ENCODE measurements at places on chromosomes 3 and 15.

GRCh38 chr3:69299344-69299743, 86.5 kb downstream of the FRMD4B start:
- DNase-seq: no peak

DNA sequence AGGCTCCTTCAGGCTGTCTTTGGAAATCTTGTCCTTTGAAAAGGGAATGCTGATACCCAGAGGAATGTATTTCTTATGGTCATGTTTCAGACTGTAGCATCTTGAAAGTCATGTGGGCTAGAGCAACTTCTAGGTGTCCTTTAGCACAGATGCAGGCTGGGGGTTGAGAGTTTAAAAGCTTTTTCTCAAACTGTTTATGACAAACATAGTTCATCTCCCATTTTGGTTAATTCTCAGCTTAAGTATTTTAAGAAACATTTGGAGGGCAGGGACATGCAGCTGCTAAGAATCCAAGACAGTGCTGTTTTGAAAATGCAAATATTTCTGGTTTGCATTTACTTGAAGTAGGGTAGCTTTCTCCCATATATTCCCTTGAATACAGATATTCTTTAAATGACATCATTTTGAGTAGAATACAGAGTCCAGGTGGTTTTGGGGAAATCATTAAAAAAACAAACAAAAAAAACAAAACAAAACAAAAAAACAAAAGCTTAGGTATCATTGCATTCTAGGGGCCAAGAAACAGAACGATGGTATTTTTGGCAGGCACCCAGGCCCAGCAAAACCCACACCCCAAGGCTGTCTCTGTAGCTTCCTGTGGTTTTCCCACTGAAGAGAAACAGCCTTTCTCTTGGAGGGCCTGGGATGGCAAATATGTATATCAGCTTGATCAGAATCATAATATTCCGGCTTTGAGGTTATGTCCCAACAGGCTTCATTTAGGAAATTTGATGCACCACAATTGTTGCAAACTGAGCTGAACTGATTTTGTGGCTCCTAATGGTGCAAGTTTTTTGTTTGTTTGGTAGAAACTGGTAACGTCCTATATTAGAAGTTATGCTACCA, 120.0 kb downstream of the ATG7 start:
- no peak for DNase-seq

DNA sequence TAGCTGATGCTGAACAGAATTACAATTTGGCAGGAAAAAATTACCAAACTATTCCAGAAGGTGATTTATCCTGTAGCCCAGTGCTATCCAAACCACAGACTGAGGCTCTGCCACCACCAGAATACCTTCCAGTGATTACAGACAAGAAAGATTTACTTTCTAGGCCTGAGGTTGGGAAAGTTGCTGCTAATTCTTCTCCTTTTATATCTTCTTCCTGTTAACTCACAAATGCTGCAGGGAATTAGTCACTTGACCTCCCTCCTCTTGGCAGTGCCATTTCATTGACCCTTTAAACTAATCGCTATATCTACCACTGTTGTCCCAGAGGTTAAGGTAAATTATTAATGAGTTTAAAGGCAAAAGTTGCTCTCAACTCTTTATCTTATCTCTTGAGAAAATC, 118.4 kb downstream of the CTNNB1 start:
- DNase-seq: no peak

- no peak for DNase-seq
Observed at GRCh38 chr15:76223521-76223920, 87.7 kb downstream of the ETFA start.

DNA sequence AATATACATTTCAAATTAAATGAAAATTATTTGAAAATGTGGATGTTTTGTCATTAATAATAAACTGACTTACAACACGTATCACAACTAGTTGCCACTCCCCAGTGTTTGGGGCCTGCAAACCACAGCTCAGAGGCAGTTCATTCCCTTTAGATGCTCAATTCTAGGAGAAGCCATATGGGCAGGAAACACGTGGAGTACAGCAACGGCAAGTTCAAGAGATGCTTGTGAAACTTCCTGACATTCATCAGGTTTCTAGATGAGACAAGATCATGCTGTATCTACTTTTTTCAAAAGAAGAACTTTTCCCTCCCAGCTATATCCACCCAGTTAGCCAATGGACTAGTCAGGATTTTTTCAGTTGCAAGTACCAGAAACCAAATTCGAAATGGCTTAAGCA, 17.6 kb upstream of the PLA2G4D start:
- DNase-seq: no peak

DNA sequence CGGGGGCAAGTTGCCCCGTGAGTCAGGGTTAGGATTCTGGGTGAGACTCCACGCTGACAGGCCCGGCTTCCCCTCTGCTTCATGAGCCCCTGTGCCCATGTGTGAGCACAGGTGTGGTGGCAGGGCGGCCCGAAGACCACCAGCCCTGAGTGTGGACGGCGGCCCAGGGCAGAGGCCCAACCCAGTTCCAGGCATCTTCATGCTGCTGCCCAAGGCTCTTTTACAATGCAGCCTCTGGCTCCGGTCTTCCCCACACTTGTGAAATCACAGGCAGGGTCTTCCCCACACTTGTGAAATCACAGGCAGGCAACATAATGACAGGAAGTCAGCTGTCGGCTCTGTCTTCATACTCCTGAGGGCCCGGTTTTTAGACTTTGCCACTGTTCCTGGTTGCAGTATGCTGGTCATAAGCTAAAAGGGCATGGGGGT, 78.8 kb downstream of the AAGAB start:
- no peak for DNase-seq

DNA sequence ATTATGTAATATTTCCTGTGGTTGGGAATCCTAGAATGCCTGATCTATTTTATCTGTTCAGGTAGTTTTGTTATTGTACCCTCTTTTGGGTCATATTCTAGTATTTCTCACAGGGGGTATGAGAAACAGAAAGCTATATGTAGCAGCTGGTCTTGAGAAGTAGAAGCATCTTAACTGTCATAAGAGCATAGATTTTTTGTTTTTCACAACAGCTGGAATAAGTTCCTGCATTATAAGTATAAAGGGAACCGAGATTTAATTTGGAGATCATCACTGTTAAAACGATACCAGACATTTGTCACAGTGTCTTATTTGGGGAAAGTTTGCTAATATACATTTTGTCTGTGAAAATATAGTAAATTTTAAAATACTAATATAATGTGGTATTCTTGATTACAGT, 4.8 kb downstream of the RAP2B start:
- DNase-seq: no peak

DNA sequence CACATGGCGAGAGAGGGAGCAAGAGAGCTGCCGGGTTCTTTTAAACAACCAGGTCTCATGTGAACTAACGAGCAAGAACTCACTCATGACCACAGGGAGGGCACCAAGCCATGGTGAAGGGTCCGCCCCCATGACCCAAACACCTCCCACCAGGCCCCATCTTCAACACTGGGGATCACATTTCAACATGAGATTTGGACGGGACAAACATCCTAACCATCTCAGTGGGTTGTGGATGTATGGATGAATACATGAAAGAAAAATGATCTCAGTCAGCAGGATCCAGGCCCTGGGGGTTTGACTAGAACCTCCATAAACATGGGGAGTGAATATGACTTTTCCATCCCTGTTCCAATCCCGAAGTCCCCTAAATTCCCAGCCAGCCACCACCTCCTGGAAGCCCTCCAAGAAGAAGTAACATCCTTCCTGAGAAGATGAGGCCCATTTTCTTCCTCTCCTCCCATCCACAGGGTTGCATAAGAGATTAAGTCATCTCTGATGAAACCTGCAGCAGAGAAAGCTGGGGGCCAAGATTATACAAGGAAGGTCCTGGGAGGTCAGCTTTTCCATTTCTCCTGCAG, 9.5 kb downstream of the CAV3 start:
- no peak for DNase-seq

DNA sequence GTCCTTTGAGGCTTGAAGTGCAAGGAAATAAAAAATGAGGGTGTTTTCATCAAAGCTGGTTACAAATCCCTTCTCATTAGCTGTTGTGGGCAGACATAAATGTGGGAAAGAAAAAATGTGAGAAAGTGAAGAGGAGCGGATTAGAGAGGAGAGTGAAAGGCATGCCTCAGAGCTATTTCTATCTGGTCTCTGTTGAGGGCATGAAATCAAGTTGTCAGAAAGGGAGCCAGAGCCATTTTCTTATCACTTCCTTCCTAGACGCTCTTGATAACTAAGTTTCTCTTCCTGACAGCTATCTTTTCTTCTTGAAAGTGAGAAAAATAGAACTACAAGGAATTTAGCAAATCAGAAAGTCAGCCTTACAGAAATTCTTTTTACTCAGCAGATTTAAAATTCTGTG, 20.8 kb upstream of the CAPN3 start:
- DNase-seq: no peak

- no peak for DNase-seq
Observed at GRCh38 chr3:149619136-149619535, 38.7 kb downstream of the WWTR1 start.

DNA sequence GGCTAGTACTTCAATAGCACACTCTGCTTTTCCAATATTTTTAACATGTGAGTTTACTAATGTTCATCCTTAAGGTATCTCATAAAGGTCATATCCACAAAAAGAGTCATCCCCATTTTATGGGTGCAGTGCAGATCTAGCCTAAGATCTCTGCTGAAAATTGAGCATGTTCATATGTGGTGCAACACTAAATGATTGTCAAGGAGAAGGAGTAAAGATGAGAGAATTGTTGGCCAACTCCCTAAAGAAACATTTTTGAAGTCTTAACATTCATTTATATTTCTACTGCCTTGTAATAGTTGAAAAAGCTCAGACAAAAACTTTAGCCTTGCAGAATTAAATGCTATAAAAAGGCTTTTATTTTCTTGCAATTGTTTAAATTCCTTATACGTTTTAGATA, 1159.6 kb downstream of the TBL1XR1 start:
- no peak for DNase-seq

DNA sequence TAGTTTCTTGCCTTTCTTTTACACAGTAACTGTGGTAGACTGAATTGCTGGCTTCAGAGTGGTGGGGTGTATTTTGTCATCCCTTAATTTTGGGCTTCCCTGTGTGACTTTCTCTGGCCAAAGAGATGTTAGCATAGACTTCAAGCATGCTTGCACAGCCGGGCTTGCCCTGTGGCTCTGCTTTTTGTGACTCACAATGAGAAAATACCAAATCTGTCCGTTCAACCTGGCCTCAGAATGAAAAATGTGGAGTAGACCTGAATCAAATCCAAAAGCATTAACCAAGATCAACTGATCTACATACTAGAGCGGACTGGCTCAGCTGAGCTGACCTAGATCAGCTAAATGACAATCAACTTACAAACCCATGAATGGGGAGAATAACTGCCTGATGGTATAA, 51.4 kb downstream of the PLAAT1 start:
- no peak for DNase-seq

- DNase-seq: no peak
Observed at GRCh38 chr3:42351207-42351606, 59.2 kb downstream of the LYZL4 start.

- no peak for DNase-seq
Observed at GRCh38 chr15:57012556-57012955, 94.1 kb downstream of the TCF12 start.

DNA sequence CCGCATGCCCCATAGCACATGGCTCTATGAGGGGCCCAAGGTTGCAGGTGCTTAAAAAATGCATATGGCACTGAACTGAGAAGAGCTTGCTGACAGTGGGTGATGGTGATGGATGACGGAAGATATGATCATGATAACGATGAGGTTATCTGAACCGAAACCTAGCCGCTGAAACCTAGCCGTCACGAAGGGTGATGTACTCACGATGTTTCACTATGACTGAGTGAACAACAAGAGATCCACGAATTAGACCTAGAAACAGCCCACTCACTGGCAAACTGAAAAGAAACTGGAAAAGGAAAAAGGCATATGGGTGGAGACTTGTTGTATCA, 57.6 kb upstream of the BCL6 start:
- peak; percentile 52 for DNase-seq

DNA sequence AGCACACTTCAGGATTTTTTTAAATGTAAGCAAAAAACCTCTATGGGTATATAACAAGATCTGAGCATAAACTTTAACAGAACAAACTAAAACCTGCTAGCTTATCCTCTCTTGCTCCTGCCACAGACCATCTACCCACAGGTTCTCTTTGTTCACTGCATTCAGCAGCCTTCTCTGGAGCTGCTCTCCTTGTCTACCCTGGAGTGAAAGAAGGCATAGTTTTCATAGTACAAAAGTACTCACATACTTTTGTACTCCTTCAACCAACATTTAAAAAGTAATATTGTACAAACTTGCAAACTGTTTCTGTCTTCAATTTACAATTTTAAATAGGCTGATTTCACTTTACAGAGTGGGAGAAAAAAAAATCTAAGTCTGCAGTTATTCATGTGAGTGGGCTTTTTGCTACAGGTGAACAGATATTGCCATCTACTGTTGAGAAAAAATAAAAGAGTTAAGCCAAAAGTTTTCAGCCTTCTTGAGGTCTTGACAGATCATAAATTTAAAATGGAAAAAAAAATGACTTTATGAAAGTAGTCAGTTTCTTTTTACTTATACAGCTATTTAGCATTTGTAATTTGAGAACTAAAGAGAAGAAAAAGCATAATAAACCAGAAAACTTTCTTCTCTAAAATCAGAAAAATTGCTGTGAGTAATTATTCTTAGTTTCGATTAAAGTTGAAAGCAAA, 20.4 kb downstream of the TERC start:
- DNase-seq: no peak

GRCh38 chr3:161600173-161600572, 103.6 kb downstream of the OTOL1 start:
- DNase-seq: no peak

All from activated CD4-positive, alpha-beta T cell treated with anti-CD3 and anti-CD28 coated beads, Interleukin-2, amount 50 U/mL, for 4 hours (primary cell).